Right ventricle myocardium inferior (tissue), 1 donor: ENCODE measurements at places on chromosomes 2 and 18. TPM values are rescaled to one million over a fixed set of nuclear protein-coding genes. Genes with fewer than 3 reads are reported as not detected.

The SERPINB7 gene
- not detected for total RNA-seq

The NEB gene
- total RNA-seq, result 0.87 TPM

The CCDC102B gene
- 3.9 TPM for total RNA-seq

The MYL12A gene
- 2,252 TPM for total RNA-seq

The ARMC9 gene
- total RNA-seq, result 1.7 TPM

The ADRA2B gene
- 6.9 TPM for total RNA-seq

The ZNF521 gene
- 29.6 TPM for total RNA-seq

The ZAP70 gene
- total RNA-seq, result 1.6 TPM

The C1GALT1C1L gene
- total RNA-seq, result 0.62 TPM
